Renal cortical epithelial cell (primary cell): ENCODE measurements at places on chromosomes 5 and 9.

GRCh38 chr5:9058161-9058560 is 487.7 kb downstream of the SEMA5A start:
- DNase-seq: peak; percentile 31

DNA sequence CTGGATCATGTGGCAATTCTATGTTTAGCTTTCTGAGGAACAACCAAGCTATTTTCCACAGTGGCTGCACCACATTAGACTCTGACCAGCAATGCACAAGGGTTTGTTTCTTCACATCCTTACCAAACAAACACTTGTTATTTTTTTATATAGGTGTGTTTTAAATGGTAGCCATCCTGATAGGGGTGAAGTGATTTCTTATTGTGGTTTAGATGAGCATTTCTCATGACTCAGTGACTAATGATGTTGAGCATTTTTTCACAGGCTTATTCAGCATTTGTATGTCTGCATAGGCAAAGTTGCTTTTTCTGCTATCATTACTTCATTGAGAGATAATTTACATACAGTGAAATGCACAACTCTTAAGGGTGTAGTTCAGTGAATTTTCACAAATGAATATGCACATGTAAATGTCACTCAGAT is 36.0 kb downstream of the ANKRD33B start:
- DNase-seq: peak; percentile 96

GRCh38 chr9:14344053-14344524 is 30.1 kb upstream of the NFIB start:
- DNase-seq: no peak

- DNase-seq: peak; percentile 94
Observed at GRCh38 chr5:133245191-133246052, 193.6 kb downstream of the HSPA4 start.

DNA sequence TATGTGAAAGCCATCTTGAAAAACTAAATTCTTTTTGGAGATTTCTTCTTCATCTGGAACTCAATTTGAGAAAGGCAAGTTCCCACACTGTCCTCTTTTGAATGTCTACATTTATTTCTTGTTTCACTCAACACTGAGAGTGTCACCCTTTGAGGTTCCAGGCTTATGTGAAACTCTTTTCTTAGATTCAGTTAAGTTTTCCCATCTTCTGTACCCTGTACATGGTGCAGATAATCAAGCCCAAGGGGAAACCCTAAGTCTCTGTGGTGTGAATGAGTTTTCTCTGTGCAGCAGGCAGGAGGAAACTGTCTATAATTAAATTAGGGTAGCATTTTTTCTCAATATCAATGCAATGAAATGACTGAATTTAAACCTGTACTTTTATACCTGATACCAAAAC is 72.3 kb upstream of the PRLR start:
- no peak for DNase-seq

DNA sequence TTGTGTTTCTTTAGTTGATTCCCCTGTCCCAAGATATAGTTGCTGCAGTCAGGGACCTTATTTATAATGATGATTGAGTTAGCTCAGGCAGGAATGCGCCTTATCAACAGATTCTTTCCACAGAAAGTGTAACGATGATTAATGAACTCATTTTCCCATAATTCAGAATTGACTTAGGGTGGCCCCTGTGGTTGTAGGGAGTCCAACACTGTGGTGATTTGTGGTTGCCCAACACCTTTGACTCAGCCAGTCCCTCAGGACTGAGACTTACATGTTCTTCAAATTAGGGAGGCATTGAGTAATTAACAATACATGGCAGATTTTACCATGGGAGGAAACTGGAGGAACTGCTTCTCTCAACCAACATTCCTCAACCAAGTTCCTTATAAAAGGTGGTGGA is 221.9 kb downstream of the GABRG2 start:
- peak; percentile 43 for DNase-seq
